ENCODE measurements at places on chromosomes 12 and 14.

DNA sequence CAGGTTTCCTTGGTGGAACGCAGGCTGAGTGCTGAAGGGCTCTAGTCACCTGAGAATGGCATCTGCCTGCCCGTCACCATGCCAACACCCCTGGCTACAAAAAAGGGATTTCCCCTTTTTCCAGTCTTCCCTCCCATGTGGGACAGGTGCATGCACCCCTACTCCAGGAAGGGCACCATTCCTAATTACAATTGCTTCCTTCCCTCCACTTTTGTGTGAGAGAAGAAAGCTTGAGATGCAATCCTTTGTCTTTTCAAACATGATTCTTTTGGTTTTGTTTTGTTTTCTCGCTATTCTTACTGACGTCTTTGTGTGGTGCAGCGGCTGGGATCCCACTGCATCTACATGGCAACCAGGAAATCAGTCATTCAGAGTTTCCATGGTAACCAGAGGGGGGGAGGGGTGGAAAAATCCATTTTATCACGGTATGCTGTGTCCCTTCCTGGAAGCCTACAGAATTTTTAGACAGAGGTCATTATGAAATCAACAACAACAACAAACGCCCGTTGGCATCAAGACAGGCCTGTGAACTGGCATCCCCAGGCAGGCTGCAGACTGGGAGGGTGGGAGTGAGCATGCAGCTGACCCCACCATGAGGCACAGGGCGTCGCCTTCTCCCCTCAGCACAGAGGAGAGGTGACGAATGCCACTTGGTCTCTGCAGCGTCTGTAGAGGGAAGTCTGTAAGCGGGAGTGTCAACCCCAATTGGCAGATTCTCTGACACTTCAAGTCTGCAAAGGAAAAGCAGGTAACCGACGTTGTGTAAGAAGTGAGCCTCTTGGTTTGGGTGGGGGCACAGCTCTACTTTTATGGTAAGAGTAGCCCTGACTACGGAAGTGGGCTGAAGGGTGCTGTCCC, 13.6 kb upstream of the GNG2 start:
- DNase-seq, result peak; percentile 89

DNA sequence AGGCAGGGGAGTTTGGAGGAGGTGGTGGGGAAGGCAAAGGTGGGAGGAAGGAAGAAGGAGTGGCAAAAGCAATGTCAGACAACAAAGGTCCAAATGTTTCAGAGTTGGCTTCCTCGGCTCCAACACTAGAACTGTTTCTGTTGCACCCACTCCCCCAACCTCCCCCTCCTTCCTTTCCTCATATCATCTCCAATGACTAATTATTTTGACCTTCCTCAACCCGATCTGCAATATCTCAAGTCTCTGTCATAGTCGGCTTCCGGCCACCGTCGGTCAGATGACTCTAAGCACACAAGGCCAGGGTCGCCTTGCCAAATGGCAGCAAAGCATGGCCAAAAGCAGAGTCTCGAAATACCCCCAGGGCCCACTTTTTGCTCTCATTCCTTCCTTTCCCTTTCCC, 637.0 kb upstream of the TBX3 start:
- no peak for DNase-seq

GRCh38 chr14:53108292-53109104, 44.6 kb downstream of the DDHD1 start:
- DNase-seq, result no peak

- DNase-seq, result peak; percentile 89
Measured at GRCh38 chr12:6335451-6336078, 6.3 kb downstream of the TNFRSF1A start.

DNA sequence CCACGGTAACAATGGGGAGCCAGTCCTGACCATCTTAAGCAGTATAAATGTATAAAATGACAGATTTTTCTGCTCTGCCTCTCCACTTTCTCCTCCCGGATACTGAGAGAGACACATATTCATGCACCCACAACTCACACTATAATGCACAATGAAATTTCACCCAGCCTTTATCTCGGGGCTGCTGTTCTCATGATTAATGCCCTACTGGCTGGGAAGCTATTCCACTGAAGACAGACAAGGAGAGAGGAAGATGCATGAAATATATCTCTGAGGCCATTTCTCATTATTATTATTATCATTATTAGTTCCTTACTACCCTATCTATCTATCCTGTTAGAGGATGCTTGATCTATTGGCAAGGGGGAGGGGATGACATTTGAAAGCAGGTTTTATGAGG, 501.7 kb downstream of the DIO2 start:
- no peak for DNase-seq

DNA sequence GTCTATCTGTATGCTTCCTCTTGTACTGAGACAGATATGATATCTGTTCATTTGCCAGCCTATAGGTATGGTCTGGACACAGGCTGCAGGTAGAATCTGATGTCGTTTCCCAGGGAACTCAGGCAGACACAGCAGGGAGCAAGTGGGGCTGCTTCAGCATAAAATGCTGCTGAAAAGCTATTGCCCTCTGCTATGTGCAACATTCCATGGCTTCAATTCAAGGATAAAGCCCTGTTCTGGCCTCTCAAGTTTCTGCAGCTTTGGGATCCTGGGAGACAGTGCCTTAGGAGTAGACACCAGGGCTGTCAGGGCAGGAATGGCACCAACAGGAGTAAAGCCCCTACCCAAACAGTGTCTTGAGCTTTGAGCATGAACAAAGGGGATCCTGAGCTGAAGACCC, 173.5 kb downstream of the SLC41A2 start:
- DNase-seq, result no peak

- DNase-seq, result no peak
Measured at GRCh38 chr14:64363265-64363846, 24.8 kb upstream of the MTHFD1 start.

GRCh38 chr12:24175284-24175683, 225.8 kb upstream of the SOX5 start:
- DNase-seq, result no peak

- DNase-seq, result no peak
Measured at GRCh38 chr14:89391123-89391522, 25.9 kb downstream of the FOXN3 start.

DNA sequence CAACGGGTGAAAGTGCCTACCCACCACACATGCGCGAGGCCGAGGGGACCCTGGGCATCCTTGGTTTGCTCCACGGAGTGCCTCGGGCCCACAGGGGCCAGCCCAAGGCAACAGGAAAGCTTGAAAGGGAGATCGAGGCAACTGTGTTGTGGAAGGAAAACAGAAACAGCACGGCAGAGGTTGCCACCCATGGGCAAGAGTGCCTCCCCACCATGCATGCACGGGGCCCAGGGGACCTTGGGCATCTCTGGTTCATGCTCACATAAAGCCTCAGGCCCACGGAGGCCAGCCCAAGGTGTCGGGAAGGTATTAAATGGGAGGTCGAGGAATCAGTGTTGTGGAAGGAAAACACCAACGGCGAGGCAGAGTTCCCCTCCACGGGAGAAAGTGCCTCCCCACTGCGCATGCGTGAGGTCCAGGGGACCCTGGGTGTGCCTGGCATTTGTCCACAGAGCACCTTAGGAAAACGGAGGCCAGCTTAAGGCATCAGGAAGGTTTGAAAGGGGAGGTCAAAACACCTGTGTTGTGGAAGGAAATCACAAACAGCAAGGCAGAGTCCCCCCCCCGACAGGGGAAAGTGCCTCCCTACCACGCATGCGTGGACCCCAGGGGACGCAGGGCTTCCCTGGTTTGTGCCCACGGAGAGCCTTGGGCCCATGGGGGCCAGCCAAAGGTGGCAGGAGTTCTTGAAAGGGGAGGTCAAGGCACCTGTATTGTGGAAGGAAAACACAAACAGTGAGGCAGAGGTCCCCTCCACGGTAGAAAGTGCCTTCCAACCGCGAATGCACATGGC, 367.3 kb downstream of the ALG10 start:
- no peak for DNase-seq

DNA sequence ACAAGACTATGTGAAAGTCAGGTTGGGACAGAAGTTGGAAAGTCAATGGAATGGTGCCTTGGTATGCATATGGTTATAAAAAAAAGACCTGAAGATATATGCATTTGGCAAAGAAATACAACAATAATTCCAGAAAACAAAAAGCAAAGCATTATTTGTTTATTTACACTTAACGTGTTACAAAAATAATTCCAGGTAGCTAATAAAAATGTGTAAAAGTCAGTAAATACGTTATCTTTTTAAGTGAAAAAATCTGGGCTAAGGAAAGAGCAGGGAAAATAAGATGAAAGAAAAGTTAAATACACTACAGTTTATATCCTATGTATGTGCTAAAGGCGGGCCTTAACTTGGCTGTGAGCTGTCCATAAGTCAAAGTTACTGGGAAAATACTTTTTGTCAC, 266.3 kb downstream of the MED13L start:
- no peak for DNase-seq

GRCh38 chr12:116323406-116324386, 46.2 kb upstream of the MED13L start:
- DNase-seq, result peak; percentile 5
